Stimulated activated CD8-positive, alpha-beta memory T cell treated with anti-CD3 and anti-CD28 coated beads, Interleukin-4, amount 100 ng/mL, for 1 hour (primary cell): ENCODE measurements at places on chromosomes 1 and 21.
A peak's percentile ranks its signal among the peaks of the same experiment; 100 is the strongest.

GRCh38 chr1:90926971-90927370, 94.9 kb downstream of the ZNF644 start:
- no peak for DNase-seq

DNA sequence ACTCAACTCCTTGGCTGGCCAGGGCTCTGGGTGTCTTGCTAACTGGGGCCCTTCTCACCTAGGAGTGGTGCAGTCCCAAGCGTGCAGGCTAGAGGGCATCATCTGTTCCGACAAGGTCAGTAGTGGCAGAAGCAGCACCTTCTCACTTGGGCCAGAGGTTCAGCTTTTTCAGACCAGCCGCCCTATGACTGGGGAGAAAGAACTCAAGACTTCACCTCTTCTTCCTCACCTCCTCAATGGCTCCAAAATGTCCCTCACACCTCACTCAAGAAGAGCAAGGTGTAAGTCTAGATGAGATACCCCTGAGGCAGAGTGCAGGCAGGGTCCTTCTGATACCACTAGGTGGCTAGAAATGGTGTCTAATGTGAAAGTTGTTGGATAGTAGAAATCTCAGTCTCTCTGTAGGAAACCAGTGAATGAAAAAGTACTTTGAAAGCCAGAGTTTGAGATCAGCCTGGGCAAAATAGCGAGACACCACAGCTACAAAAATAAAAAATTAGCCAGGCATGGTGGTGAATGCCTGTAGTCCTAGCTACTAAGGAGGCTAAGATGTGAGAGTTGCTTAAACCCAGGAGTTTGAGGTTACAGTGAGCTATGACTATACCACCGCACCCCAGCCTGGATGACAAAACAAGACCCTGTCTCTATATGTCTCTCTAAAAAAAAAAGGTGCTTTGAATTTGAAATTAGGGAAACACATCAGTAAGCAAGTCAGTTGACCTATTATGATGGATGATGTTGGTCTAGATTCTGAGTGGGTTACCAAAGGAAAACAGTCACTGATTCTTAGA, 8.6 kb upstream of the IL20 start:
- no peak for DNase-seq

GRCh38 chr1:161182214-161182613, 4.9 kb upstream of the B4GALT3 start:
- DNase-seq = peak; percentile 26

GRCh38 chr1:191752342-191752741, 405.9 kb upstream of the RGS18 start:
- DNase-seq = no peak

DNA sequence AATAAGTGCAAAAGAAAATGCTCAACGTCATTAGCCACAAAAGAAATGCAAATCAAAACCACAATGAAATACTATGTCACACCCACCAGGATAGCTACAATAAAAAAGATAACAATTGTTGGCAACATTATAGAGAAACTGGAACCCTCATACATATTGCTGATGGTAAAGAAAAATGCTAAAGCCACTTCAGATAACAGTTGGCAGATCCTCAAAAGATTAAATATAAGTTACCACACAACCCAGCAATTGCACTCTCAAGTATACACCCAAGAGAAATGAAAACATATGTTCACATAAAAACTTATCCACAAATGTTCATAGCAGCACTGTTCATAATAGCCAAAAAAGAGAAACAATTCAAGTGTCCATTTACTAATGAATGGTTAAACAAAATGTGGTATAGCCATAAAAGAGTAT, 20.7 kb downstream of the TRIM33 start:
- DNase-seq = no peak

- no peak for DNase-seq
These were observed 1829.2 kb downstream of the NCAM2 start for GRCh38 chr21:22827422-22827821.

DNA sequence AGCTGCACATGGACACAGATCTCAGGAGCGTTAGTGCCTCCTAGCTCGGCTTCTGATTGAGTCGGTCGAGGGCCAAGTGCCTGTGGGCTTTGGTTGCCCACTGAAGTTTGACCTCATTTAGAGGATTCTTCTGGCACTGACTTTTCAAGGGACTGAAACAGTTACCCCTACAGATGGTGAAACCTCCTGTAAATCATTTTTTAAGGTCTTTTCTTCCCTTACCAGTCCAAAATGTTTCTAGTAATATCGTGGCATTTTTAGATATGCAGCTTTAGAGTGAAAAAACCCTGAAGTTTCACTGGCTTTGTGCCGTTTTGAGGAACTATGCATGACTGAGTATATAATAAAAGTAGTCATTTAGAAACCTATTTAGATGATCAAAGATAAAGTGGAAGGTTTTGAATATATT, 34.7 kb upstream of the L1TD1 start:
- DNase-seq = no peak

DNA sequence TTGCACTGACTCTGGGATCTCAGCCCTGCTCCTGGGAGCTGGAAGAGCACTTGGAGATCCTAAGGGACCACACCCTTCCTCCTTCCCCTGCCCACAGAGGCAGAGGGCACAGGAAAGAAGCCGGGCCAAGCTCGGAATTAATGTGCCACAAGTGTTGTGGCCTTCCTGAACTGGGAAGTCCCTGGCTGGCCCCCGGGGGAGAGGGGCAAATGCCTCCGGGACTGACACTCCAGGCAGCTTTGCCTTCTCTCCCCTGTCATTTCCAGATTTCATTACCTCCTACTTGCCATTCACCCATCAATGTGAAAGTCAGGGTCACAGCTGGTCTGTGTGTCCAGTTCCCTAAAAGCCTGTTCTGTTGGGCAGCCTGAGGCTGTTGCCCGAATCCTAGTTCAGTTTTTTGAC, 21.7 kb downstream of the SESN2 start:
- DNase-seq = no peak

- DNase-seq = no peak
These were observed 16.2 kb downstream of the SDCCAG8 start for GRCh38 chr1:243271996-243272395.

DNA sequence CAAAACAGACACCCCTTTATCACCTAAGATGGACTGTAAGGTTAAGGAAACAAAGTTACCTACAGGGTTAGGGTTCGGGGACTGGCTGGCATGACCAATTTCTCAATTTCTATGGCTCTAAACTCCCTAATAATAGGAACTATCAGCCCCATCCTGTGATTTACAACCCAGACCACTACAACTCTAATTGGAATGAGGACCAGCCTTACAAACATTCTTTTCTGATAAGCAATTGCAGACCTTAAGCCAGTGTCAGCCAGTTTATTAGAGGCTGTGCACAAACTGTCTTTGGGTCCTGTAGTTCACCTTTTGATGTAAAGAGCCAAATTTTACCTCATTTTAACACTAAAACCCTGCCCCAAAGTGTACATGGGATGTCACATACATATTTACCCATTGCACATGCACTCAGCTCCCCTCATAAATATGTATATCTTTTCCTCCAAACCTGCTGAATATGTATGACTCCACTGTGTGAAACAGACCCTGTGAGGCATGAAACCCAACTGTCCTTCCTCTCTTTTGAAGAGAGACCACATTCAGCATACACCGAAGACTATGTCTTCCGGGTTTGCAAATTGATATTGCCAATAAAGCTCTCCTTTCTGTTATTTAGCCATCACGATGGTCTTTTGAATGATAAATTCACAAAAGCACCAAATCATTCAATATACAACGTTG, 7.3 kb upstream of the APP start:
- DNase-seq = no peak

- no peak for DNase-seq
These were observed 263.9 kb downstream of the DNM3 start for GRCh38 chr1:172105230-172105629.

DNA sequence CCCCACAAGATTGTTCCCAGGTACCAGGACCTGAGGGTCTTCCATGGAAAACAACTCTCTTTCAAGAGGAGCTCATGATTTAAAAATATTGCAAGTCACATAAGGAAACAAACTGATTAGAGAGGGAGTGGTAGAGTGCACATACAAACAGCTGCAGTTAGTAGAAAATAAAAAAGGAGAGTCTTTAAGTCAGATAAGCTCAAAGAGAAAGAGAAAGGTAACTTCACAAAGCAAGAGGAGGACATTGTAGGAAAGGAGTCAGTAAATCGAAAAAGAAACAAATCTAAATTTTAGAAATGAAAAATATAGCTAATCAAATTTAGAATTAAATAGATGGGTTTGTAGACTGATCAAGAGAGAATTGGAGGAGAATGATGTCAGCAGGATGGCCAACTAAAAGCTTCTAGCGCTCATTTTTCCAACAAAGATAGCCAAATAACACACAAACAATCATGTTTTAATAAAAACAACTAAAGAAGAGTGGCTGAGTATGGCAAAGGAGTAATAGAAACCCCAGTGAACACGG, 86.1 kb upstream of the CD53 start:
- DNase-seq = no peak

DNA sequence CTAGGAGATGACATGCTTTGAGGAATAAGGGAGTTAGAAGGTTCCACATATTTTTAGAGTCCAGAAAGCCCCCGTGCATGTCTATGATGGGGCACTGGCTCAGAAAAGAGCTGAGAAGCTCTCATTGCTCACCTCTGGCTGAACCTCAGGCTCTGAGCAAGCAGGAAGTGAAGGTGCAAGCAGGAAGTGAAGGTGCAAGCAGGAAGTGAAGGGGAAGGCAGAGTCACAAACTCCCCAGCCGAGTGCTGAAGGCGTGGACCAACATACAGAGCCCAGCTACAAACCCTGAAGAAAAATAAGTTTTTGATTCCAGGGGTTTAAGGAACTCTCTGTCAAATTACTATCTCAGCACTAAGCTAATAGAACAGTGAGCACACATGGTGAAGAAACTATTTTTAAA, 7.0 kb downstream of the KRTAP10-8 start:
- DNase-seq = peak; percentile 34

GRCh38 chr1:212186427-212187207, 98.6 kb upstream of the PPP2R5A start:
- DNase-seq = no peak

- no peak for DNase-seq
These were observed 12.8 kb upstream of the TRIM63 start for GRCh38 chr1:26079960-26080814.

- no peak for DNase-seq
These were observed 6.5 kb downstream of the S100A9 start for GRCh38 chr1:153364156-153364555.

DNA sequence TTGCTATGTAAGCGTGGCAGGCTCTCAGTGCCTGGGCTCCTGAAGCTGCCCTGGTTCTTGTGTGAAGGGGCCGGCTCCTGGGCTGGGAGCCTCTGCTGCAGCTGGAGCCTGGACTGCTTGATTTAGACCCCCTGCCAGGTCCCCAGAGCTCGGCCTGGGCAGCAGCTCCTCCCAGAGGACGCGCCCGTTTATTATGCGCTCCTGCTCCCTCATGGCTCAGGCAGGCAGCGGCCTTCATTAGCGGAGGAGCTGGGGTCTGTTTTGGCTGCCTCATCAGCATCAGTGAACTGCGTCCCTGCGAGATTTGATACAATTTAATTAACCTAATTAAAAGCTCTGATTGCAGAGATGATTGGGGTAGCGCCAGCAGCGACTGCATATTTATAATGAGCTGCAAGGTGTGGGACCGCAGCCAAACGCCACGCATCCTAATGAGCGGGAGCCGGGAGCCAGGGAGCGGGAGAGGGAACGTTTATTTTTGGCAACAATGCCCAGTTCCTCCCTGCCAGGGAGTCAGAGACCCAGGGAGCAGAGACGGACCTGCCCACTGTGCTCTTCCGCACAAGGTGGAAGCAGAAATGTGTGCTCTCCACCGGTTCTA, 16.6 kb downstream of the UTP11 start:
- no peak for DNase-seq

- DNase-seq = no peak
These were observed 44.5 kb downstream of the PKP1 start for GRCh38 chr1:201327687-201328240.

GRCh38 chr1:54398963-54399528, 7.1 kb downstream of the SSBP3 start:
- DNase-seq = no peak

DNA sequence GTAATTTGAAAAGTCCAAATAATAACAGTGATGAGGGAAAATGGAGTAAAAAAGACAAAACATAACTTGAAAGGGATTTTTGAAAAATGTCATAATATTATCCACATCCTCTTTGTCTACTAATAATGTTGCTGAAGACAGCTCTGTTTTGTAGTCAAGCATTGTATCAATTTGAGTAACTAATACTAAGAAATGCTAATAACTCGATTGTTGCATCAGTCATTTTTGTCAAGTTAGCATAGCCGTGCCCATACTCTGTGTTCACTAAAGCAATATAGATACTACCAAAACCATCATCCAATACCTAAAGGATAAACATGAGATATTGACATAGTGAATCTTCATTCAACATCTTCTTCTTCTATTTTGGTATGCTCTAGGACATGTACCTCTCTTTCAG, 17.3 kb downstream of the PDC start:
- DNase-seq = no peak

- no peak for DNase-seq
These were observed 86.0 kb downstream of the GALNT2 start for GRCh38 chr1:230152999-230153398.

DNA sequence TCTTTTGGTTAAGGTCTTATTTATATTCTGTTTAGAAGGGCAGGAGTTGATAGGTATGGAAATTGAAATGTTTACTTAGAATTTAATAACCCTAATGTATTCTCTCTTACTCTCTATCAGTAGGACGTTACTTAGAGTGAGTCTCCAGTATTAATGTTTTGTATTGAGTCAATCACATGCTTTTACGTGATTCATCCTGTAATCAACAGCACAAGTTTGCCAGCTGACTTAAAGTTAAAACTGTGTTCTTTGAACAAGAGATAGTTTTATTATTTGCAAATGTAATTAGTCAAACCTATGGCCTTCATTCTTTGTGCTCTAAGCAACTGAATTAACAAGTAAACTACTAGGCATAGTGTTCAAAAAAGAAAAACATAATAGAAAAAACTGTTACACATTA, 57.3 kb downstream of the PKN2 start:
- DNase-seq = no peak

- DNase-seq = no peak
These were observed 62.9 kb downstream of the B3GALT5 start for GRCh38 chr21:39675590-39675989.

DNA sequence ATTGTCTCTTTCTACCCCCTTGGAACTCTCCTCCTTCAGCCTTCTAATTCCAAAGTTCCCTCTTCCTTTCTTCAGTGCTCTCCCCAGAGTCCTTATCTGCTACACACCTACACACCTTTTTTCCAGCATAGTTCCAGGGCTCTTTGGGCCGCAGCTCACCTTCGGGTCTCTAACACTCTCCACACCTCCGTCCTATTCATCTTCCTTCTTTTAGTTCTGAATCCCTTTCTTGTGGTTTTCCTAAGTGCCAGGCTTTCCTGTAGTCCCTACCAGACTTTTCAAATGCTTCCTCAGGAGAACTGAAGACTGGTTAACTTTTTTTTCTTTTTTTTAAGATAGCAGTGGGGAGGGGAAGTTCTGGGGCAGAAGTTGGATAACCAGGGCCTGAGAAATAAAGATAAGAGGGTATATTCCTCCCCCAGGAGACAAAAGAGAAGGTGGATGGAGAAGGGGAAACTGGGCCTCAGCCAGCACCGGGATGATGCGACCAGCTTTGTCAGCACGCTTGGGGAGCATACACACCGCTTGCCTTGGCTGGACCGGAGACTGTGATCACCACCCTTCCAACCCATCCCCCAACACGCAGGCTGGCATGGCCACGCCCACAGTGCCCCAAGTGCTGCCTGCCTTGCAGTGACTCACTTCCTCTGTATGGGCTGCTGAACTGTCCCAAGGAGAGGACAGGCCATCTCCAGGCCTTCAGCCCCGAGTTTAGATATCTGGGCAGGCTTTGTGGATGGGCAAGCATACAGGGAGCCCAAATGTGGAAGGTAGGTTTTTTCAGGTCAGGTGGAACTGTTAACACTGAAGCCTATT, 2.5 kb upstream of the CERS2 start:
- peak; percentile 54 for DNase-seq
